Naive thymus-derived CD4-positive, alpha-beta T cell (primary cell): ENCODE measurements at places on chromosomes 12 and 14. TPM values are rescaled to one million over a fixed set of nuclear protein-coding genes. Genes with fewer than 3 reads are reported as not detected.

DNA sequence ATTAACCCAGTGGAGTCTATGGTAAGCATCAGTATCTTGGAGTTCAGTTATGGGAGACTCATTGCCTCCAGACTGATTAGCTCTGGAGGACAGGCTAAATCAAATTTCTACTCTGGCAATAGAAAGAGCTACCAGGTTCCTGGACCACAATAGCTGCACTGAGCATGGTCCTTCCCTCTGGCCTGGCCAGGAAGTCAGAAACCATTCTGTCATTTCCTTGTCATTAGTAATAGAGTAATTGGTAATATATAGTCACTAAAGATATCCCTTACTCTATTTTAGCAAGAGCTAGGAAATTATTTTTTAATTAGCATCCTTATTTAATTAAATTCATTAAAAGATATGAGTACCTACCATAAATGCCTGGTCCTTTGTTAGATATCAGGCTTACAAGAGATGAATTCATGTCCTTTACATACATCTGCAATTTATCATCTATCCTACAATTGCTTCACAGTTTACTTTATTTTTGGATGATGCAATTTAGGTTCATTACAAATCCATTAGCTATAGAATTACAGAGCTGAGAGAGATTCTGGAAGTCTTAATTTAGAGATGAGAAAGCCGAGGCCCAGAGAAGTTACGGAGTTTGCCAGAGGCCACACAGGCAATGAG is 23.7 kb upstream of the TDRD9 start:
- no peak for DNase-seq

Gene TEAD4
- total RNA-seq: 1.3 and 1.8 TPM in 2 replicates

DNA sequence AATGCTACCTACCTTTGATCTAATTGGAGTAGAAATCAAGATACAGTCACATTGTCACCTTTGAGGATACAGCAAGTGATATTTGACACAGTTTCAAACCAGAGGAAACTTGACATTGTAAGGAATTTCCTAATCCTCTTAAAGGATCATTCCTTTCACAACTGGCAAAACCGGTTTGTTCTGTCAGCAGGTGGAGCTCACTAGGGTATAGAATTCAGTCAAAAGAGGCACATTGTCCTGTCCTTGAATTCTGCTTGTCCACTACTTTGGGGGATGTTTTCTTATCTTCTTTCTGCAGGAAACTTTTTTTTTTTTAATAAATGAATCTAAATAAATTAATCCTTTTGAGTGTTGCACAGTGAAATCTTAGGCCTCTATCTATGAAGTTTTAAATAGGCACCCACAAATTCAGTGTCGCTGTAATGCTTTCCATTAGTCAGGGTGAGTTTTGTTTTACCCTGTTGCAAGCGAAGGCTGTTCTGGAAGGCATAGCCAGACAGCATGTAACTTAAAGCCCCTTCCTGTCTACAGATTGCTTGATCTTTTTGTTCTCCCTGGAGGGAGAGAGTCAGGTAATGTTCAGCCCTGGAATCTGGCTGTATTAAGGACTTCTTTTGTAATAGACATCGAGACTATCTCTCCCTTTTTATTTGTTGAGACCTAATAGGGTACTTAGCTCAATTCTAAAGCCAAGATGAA is 285.0 kb upstream of the RGS6 start:
- no peak for DNase-seq

DNA sequence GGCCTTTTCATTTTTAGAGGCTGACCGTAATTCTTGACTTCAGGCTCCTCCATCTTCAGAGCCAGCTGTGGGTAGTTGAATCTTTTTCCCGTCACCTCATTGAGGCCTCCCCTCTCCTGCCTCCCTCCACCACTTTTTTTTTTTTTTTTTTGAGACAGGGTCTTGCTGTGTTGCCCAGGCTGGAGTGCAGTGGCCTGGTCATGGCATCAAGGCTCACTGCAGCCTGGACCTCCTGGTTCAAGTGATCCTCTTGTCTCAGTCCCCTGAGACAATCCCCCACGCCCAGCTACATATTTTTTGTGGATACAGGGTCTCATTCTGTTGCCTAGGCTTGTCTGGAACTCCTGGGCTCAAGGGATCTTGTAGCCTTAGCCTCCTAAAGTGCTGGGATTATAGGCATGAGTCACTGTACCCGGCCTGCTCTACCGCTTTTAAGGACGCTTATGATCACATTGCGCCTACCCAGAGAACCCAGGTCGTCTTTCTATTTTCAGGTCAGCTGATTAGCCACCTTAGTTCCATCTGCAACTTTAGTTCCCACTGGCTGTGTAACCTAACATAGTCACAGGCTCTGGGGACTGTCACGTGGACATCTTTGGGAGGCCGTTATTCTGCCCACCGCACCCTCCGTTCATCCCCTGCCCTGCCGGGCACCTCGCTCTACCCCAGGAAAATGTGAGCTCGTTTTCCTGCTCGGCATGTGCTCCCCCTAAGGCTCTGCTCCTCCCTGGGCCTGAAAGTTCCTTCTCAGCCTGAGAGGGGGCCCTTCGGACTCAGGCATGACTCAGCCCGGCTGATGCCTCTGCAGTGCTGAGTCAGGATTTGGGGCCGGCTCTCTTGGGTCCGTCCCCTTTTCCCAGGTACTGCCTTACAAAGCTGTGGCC is 13.4 kb downstream of the TNFAIP2 start:
- no peak for DNase-seq

GRCh38 chr12:55816881-55817344 is 611 bp downstream of the SARNP start:
- no peak for DNase-seq
